Stimulated activated CD4-positive, alpha-beta T cell treated with anti-CD3 and anti-CD28 coated beads, Interleukin-2, amount 100 ng/mL, for 4 hours (primary cell): ENCODE measurements at places on chromosomes 3 and 15.

DNA sequence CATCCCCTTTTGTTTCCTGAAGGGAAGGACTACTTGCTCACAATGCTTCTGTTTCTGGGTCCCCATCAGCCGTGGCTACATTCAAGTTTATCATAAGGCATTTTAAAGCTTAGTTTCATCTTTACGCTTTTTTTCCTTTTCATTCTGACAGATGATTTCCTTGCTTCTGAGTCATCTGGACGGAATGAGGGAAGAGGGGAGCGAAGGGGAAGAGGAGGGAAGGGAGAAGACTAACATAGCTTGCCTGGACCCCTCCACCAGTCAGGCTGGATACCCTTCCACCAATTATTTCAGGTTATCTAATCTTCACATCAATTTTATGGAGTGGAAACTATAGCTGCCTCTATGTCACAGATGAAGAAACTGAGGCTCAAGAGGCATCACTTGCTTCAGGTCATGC lies 27.6 kb downstream of the FAM3D start:
- DNase-seq, result no peak

GRCh38 chr15:96328181-96328876 lies 2.2 kb upstream of the NR2F2 start:
- DNase-seq, result no peak

DNA sequence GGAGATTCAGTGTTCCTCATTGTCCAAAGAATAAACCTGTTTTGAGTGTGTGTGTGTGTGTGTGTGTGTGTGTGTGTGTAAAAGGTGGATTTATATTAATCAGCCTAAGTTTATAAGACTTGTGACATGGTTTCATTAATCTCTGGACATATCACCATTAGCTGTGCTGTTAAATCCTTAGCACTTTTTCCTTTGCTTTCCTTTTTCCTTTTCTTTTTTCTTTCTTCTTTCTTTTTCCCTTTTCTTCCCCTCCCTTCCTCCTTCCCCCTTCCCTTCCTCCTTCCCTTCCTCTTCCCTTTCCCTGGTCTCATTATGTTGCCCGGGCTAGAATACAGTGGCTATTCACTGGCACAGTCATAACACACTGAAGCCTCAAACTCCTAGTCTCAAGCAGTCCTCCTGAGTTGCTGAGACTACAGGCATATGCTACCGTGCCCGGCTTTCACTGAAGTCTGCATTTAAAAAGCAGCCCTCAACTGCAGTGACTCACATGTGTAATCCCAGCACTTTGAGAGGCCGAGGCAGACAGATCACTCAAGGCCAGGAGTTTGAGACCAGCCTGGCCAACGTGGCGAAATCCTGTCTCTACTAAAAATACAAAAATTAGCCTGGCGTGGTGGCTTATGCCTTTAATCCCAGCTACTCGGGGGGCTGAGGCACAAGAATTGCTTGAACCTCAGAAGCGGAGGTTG lies 28.6 kb upstream of the ITPKA start:
- no peak for DNase-seq

DNA sequence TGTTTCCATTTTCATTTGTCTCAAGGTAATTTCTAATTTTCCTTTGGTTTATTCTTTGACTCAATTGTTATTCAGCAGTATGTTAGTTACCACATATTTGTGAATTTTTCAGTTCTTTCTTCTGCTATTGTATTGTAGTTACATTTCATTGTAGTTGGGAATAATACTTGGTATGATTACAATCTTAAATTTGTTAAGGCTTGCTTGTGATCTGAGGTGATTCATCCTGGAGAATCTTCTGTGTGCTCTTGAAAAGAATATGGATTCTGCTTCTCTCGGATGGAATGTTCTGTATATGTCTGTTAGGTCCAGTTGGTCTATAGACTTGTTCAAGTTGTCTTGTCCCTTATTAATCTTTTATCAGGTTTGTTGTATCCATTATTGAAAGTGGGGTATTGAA lies 63.4 kb upstream of the VEPH1 start:
- no peak for DNase-seq

DNA sequence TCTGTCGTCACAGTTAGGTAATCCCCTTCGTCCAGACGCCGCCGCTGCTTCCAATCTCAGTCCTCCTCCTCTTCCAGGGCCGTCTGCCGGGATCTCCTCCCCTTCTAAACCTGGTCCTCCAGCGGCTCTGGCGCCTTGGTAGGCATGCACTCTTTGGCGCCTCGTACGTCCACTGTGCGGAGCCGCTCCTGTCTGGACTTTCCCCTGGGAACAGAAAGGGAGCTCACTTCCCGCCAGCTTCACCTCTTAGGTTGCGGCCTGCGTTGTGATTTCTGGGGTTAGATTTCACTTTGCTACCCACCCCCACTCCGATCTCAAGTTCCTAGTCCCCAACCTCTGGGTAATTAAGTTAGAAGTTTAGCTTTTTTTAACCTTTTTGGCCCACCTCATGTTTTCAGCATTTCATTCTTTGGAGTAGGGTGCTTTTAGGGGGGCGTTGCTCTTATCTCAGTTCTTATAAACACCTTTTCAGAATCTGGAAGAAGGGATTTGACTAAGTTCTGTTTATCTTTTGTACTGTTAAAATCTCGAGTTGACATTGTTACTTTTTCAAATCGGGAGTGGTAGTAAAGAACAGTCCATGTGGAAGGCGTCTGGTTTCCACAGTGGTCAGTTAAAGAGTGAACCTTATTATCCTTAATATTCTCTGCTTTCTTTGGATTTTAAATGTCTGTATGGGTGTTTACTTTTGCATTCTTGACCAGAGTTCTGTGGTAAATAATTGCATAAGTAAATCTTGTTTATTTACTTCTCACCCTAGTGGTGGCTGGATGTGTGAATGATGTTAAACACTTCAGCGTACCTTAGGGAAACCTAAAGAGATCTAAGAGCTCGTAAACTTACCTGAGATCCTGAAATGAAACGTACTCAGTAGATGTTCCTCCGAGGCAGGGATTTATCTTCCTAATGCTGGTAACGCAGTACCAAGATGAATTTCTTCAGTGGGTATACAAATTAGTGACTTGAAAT lies 611 bp downstream of the CTDSPL2 start:
- DNase-seq, result peak; percentile 3

DNA sequence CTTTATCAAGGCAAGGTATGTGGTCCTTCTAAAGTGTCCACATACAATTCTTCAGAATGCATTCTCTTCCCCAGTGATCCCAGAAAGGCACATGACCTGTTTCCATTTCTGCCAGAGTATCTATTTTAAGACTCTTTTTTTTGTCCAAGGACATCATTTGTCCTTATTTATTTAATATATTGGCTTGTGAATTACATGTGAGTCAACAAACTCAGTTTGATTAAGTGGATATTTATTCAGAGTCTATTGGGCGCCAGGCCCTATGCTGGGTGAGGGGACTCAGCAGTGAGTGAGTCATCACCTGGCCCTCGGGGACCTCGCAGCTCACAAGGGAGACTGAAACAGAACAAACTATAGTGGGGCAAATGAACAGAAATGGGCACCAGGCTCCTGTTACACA lies 136.8 kb downstream of the SNRK start:
- no peak for DNase-seq

- DNase-seq, result no peak
These were observed 8.5 kb downstream of the HTR3D start for GRCh38 chr3:184040010-184040409.

GRCh38 chr15:89299896-89300295 lies 34.7 kb downstream of the POLG start:
- DNase-seq, result no peak

- DNase-seq, result no peak
These were observed 70.7 kb downstream of the APBA2 start for GRCh38 chr15:28956491-28956890.

GRCh38 chr3:127899766-127900165 lies 15.3 kb upstream of the KBTBD12 start:
- DNase-seq, result no peak

GRCh38 chr15:82303956-82304777 lies 41.5 kb downstream of the SAXO2 start:
- DNase-seq, result no peak

- no peak for DNase-seq
These were observed 76.1 kb upstream of the PLSCR4 start for GRCh38 chr3:146326875-146327543.

DNA sequence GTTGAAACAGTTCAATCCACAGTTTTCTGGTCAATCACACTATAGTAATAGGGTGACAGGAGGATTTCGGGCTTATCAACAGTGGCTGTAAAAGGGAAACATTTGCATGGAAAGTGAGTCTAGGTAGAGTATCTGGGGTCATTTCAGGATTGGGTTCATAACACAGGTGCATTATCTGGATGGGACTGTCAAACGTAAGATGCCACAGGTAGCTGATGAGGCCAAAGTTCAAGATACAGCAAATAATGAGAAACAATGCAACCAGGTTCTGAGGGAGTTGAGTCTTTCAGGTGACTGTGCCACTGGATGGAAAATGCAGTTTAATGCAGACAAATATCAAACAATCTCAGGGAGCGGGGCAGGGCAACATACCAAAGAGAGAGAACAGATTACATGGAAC lies 62.2 kb downstream of the WDR76 start:
- no peak for DNase-seq

DNA sequence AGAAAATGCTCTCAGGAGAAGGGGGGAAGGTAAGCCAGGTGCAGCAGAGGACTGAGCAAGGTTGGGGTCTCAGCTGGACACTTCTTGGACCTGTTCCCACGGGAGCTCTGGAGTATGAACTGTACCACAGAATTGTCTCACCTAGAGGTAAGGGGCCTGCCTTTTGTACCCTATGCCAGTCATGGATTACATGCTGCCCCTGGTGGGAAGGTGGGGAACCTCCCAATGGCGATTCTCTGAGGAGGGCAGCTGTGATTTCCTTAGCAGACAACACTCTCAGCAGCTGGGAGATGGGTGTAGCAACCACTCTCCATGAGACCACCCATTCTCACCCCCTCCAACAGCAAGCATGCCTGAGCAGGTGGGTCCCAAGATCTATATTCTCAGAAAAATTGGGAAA lies 329.4 kb upstream of the CTNNB1 start:
- no peak for DNase-seq

DNA sequence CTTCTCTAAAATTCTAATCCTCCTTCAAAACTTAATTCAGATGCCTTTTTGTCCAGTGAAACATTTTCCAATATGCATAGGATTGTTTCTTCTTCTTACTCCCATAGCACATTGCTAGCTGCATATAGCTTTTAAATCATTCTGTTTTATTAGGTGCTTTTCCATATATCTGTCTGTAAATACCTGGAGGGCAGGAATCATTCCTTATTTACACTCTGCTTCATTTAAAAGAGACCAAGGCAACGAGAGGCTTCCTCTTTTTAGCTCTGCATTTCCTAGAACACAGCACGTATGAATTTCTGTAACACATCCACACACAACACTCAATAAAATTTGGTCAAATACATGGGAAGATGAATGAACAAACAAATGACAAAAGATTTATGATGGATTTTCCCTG lies 43.5 kb upstream of the KPNA4 start:
- no peak for DNase-seq

DNA sequence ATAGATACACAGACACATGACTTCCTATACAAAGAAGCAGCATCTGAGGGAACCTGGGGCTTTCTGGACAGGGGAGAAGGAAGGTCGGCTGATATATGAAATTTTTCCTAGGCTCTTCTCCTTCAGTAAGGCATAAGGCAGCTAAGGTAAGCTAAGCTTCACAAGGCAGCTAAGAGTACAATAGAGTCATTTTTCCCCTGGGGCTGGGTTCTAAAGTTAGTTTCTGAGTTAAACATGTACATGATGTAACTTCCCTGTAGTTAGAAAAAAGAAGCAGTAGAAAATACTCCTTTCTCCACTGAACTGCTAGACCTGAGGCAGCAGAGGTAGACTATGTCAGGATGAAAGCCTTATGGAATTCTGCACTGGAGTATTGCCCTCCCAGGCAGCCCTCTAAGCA lies 109.6 kb downstream of the PLD1 start:
- no peak for DNase-seq

DNA sequence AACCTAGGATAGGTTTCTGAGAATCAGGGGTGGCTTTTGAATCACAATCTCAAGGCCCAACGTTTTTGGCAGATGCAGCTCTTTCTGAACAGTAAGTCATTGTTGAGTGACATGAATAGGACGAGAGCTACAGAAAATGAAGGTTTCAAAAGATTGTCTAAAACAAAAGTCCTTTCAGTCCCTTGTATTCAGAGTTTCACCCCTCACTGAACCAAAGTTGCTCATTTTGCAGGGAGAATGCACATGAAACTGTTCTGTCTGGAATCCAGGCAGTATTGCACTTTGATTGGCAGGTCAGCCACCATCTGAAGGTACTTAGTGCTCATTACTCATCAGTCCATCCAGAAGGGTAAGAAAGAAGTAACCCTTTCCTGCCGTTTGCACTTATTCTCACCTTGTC lies 24.1 kb upstream of the RASGRP1 start:
- DNase-seq, result no peak

GRCh38 chr15:68010361-68011153 lies 43.6 kb upstream of the PIAS1 start:
- no peak for DNase-seq

GRCh38 chr15:92627014-92627413 lies 28.6 kb downstream of the FAM174B start:
- no peak for DNase-seq

DNA sequence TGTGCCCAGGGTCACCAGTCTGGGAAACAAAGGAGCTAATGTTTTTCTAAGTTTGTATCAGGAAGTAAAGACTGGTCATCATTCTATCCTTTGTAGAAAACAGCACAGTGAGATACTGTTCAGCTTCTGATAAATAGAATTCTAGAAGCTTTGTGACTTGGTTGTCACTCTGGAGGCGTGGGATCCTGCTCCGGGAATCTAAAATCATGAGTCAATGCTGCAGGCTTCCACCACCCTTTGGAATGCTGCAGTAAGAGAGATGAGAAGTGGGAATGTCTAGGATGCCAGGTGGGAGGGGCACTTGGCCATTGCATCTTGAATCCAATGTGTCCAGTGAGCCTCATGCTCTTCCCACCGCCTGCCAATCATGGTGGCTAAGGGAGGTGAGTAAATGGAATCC lies 40.9 kb downstream of the SAMMSON start:
- DNase-seq, result no peak

DNA sequence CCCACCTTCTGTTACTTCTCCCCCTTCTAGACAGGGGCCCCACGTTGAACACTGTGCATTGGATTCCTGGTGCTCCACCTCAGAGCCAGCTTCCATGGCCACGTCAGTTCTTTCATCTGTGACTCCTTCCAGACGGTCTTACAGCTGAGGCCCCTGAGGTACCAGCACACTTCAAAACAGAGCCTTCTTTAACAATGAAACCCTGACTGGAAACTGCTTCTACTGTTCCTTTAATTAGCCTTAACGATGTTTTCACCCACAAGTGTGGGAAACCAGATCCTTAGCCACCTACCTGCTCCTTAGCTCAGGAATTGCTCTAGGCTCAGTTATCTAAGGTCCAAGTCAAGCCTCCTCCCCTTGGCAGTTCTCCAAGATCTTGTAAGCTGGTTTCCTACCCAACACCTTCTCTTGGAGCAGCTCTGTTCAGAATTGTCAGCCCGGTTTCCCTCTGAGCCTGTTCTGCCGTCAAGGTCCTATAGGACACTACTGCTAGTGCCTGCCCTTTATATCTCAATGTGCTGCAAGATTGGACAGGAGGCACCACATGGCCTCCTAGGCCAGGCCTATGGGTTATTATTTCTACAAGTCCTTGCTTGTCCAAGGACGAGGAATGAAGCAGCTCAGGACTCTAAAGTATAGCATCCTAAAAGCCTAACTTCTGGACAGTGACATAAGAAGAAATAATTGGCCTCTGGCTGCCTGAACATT lies 80.7 kb downstream of the FMN1 start:
- DNase-seq, result no peak
